ENCODE measurements at places on chromosomes 16 and 17. TPM values are rescaled to one million over a fixed set of nuclear protein-coding genes. Genes with fewer than 3 reads are reported as not detected.

CYGB gene
- 38.2 TPM for total RNA-seq

GSG1L gene
- 0.19 TPM for total RNA-seq

VASN gene
- 6.4 TPM for total RNA-seq

BMERB1 gene
- total RNA-seq: 61.4 TPM

Measured in Right ventricle myocardium inferior (tissue), 1 donor.